Stimulated activated CD8-positive, alpha-beta memory T cell treated with anti-CD3 and anti-CD28 coated beads, Interleukin-15, amount 100 ng/mL, for 48 hours (primary cell): ENCODE measurements at places on chromosomes 13 and 19.

- no peak for DNase-seq
Observed at GRCh38 chr19:56141417-56141993, 418 bp downstream of the ZNF444 start.

DNA sequence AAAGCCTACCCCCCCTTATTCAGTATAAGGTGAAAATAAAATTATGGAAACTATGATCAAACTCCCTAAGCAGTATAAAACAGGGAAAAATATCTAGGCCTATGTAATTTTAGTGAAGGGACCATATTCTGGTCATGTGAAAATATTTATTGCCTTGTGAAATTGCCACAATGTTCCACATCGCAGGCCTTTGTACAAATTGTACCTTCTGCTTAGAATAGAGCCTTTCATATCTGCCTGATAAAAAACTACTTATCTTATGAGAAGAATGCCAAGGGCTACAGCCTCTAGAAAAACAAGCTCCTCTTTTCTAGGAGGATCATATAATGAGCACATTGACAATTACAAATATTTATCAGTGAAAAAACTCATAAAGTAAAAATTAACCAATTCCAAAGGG, 1280.0 kb downstream of the EFNB2 start:
- no peak for DNase-seq

GRCh38 chr13:57858376-57858775, 226.8 kb downstream of the PCDH17 start:
- DNase-seq: no peak

GRCh38 chr19:2410023-2410422, 17.4 kb downstream of the TIMM13 start:
- no peak for DNase-seq

- no peak for DNase-seq
Observed at GRCh38 chr13:95235974-95236373, 65.3 kb downstream of the ABCC4 start.

GRCh38 chr19:1011831-1012333, 9.0 kb downstream of the TMEM259 start:
- no peak for DNase-seq

DNA sequence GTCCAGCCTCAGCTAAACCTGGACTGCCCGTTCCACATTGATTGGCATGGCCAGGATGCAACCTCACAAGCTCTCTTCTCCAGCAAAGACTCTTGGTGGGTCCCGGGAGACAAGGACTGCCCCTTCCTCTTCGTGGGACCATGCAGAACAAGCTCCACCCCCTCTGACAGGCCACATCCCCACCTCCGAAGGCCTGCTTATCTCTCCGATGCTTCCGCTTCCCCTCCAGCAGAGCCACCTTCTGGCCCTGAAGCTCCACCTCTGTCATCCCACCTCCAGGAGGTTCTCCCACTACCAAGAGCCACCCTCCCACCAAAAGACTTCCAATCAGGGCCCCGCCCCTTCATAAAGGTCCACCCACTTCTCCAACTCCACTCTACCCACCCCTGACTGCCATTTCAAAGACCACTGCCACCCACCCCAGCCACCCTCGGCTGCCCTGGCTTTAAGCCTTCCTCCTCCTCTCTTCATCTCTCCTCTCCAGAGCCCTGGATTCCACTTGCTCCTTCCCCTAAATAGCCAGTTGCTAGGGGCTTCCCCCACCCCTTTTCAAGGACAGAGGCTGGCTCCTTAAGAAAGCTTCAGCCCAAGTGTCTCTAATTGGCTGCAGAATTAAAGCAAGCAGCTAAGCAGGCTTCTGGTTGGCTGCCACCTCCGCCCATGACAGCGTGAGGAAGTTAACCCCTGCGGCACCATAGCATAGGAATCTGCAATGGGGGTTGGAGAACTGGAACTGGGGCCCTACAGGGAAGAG, 9.9 kb downstream of the LRFN1 start:
- DNase-seq: no peak

DNA sequence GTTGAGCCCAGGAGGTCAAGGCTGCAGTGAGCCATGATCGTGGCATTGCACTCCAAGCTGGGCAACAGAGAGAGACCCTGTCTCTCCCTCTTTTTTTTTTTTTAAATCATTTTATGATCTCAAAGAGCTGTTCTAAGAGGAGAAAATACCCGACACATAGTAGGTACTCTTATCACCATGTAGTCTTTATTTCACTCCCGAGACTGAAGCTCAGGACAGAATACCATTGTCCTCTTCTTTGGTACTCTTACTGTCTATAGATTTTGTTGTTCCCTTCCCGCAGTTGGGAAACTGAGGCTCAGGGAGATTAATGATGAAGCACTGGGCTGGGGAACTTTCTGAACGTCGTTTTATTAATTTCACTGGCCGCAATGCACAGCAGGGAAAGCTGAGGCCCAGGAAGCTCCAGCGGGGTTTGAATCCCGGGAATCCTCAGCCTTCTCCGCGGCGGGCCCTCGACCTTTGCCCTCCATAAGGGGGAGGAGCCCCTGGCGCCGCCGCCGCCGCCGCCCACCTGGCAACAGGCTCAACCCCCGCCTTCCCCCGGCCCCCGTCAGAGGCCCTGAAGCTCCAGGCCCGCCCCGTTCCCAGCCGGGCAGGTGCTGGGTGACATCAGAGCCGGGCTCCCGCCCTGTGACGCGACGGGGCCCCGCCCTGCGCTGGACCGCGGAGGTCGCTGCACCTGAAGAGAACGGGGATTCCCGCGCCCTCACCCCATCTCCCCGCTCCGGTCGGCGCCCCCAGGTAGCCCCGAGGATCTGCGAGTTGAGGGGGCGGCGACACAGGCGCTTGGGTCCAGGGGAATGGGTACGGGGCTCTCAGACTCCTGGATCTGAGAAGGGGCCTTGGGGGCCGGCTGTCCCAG, 1.6 kb downstream of the MYH14 start:
- DNase-seq: no peak

GRCh38 chr19:5321851-5322681, 18.5 kb downstream of the PTPRS start:
- DNase-seq: peak; percentile 28

GRCh38 chr13:113879494-113880360, 15.9 kb upstream of the GAS6 start:
- DNase-seq: no peak

GRCh38 chr19:33245948-33246708, 20.5 kb upstream of the SLC7A10 start:
- no peak for DNase-seq

- no peak for DNase-seq
Observed at GRCh38 chr13:22195726-22196125, 524.9 kb downstream of the FGF9 start.

DNA sequence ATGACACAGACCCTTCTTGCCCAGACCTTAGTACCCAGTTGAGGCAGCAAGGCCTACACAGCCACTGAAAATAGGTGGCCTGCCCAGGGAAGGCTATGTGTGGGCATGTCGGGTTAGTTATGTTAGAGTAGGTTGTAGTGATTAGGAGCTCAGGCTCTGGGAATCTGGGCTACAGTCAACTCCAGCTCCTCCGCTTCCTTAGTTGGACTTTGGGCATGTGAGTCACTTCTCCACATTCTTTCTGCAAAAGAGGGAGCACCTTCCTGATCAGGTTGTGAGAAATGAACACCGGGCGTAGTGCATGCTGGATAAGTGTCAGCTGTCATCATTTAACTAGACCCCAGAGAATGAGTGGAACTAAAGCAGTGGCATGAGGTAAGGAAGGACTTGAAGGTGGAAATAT, 64.8 kb downstream of the ARHGAP35 start:
- DNase-seq: no peak

DNA sequence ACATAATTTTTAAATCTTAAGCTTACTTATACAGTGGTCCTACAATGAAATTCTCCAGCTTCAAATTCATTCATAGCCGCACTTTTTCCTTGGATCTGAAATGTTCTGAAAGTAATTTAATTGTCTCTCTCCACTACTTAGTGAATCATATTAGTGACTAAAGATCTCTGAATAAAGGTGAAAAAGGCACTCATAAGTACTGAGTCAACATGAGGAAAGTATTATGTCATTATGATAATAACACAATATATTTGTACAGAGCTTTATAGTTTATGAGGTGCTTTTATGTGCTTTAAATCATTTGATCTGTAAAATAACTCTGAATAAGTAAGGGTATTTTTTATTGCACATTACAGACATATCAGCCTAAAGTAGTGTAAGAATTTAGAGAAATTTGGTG, 628.2 kb upstream of the SLITRK5 start:
- no peak for DNase-seq
